Thymus (tissue), 14 donors: ENCODE measurements at places on chromosomes 4 and X. TPM values are rescaled to one million over a fixed set of nuclear protein-coding genes. Genes with fewer than 3 reads are reported as not detected.

DNA sequence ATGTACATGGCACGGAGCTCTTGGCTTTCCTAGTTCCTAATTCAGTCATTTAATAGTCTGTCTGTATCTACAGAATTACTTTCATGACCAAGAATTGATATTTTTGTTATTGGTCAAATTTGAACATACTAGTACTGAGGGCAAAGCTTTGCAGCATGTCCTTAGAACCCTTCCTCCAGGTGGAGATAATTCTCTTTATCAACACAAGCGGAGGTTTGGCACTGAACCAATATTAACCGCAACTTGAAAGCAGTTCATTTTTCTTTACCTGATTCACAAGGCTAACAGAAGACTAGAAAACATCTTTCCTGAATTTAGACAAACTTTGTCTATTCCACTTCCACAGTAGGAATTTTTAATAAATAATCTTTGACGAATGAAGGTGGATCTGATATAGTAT, 73.8 kb downstream of the TACR3 start:
- no peak for DNase-seq

DNA sequence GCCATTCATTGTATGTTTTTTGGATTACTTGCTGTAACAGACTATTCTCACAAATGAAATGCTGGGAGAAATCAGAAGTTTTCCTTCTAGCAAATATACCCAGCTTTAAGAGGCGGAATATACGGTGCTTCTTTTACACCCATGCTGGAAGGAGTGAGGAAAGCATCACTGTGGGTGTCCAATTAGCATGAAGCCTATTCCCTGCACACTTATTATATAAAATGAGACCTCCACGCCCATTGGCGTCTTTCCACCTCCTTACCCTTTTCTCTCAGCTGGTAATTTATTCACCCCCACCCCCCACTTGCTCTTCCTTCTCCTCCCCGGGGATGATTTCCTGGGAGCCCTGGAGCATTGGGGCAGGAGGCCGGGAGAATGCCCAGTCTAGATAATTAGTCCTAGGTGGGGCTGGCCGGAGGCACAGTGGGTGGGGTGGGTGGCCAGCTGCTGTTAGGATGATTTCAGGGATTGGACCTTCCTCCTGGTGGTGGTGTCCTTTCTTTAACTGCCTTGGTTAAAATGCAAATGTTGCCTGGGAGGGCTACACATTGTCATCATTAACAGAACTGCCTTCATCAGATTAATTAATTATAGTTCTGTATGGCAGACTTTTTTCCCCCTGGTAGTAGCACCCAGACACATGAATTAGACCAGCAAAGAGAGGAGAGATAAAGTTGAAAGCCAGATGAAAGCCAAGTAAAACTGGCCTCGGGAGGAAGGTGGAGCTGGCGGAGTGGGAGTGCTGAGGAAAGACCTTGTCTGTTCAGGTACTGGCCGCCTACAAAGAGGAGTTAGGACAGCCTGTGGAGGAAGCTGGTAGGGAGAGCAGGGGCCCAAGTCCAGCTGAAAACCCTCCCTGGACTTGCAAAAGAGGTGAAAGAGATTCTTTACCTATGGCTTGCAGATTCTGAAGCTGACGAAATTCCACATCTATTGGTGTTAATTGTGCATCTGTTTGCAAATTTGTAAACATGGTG, 11.4 kb downstream of the SHROOM2 start:
- DNase-seq: no peak

DNA sequence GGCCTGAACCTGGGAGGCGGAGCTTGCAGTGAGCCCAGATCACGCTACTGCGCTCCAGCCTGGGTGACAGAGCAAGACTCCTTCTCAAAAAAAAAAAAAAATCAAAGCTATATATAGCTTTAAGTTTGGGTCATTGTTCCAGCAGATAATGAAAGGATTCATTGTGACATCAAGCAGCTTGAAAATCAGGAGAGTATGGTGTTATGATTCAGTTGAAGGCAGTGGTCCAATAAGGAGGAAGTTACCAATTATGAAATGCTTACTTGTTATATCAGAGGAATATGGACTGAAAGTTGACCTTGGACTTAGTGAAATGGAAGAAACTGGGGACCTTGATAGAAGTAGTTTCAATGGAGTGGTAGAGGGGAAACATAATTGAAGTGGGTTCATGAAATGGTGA, 140.4 kb upstream of the MAD2L1 start:
- DNase-seq: no peak

The KIT gene
- total RNA-seq: 3.4 TPM

The PPP1R2C gene
- total RNA-seq: not detected

DNA sequence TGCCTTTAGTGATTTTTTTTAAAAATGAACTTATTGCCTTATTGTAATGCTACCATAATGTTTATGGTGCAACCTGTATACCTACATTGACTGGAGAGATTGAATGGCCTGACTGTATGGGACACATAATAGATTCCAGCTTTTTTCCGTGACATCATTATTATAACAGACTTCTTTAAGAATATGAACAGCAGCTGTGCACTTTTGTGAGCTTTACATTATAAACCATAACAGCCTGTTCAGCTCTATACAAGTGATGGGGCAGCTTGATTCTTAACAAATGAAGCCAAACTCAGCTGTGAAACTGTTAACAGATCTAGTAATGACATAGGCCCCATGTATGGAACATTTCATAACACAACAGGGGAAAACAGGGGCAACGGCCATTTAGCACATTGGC, 187.0 kb downstream of the BMPR1B start:
- no peak for DNase-seq

- no peak for DNase-seq
Observed at GRCh38 chr4:106033469-106033868, 138.2 kb downstream of the NPNT start.

DNA sequence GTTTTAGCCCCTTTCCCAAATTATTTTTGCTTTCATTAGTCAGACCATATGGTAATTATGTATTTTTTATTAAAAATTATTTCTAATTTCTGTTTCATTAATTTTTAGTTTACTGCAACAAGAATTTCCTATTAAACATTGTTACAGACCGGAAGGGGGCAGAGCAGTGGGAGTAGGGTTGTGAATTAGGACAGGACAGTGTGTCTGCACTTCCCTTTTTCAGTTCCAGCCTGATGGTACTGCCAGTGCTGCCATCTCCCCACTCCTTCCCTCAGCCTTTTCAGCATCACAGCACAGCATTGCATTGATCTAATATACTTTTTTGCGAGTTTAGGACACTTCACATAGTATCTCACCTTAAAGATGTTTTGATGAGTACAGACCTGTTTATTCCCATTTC, 76.5 kb downstream of the STIM2 start:
- DNase-seq: no peak

DNA sequence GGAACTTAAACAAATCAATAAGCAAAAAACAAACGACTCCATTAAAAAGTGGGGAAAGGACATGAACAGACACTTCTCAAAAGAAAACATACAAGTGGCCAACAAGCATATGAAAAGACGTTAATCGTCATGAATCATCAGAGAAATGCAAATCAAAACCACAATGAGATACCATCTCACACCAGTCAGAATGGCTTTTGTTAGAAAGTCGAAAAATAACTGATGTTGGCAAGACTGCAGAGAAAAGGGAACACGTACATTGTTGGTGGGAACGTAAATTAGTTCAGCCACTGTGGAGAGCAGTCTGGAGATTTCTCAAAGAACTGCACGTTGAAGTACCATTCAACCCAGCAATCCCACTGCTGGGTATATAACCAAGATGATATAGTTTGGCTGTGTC, 23.7 kb downstream of the NEUROG2 start:
- DNase-seq: no peak

DNA sequence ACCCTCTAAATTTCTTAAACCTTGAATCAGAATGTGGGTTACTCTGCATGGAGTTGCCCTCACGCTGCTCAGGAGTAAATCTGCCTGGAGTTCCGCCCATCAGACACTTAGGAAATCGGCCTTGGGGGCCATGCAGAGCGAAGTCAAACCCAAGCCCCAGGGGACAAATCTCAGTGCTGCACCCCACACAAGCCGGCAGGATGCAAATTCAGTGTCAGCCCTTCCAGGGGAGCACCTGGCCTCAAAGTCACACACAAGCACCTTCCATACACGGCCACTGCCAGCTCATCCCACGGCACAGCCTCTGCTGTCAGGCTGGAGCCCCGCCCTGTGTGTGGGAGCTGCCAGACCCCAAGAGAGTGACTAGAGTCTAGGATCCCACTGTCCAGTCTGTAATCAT, 27.4 kb downstream of the RNF212 start:
- DNase-seq: no peak

The RHOXF2B gene
- total RNA-seq: 0.05 TPM

The SLC4A4 gene
- total RNA-seq: 6.8 TPM

DNA sequence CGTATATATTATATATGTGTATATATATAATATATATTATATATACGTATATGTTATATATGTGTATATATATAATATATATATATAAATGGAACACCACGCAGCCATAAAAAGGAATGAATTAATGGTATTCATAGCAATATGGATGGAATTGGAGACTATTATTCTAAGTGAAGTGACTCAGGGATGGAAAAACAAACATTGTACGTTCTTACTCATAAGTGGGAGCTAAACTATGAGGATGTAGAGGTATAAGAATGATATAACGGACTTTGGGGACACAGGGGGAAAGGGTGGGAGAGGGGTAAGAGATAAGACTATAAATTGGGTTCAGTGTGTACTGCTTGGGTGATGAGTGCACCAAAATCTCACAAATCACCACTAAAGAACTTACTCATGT, 1388.9 kb downstream of the C4orf33 start:
- DNase-seq: no peak

DNA sequence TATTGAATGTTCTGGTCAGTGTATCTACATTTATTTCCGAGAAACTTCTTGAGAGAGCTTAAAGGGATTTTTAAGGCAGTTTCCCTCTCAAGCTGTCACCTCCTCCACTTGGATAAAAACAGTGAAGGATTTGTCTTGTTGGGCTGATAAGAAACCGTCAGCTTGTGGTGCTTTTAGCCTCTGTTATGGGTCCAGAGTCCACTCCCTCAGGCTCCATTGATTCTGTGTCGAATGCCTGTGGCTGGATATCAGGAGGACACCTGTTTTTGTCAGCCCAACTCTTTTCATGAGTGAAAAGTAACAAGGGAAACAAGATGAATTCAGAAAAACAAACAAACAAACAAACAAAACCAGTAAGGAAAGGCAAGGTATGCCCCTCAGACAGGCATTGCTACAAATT, 12.4 kb downstream of the CLCN4 start:
- no peak for DNase-seq

GRCh38 chr4:71367546-71367945, 28.7 kb downstream of the SLC4A4 start:
- DNase-seq: no peak

The TRAPPC11 gene
- 31.3 TPM for total RNA-seq

DNA sequence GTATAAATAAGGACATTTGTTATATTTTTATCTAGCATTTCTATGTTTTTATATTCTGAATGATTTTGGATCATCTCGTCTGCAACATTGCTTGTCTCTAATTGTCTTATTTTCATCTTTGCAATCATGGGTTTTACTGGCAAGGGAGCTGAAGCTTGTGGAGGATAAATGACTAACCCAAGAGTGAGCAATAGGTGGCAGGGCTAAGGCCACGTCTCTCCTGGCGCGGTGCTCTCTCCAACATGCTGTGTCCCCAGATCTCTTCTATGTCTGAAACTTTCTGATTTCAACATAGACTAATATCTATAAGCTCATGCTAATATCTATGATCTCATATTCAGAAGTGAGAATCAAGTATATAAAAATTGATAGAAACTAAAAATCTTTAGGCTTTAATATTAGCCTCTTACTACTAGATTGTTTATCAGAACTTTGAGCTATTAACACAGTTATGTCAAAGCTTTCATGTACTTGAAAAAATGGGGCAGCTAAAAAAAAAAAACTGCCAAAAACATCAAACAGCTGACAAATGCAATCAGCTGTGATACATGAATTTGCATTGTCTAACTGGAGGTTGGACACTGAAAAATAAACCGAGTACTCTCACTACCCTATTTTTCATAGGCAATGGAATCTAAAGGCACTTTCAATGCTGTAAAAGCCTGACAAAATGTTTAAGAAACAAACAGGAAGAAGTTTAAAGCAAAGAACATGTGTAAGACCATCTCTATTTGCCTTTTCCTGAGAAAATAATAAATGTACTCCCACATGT, 169.2 kb downstream of the TMA16 start:
- no peak for DNase-seq

The MND1 gene
- total RNA-seq: 32.7 TPM

DNA sequence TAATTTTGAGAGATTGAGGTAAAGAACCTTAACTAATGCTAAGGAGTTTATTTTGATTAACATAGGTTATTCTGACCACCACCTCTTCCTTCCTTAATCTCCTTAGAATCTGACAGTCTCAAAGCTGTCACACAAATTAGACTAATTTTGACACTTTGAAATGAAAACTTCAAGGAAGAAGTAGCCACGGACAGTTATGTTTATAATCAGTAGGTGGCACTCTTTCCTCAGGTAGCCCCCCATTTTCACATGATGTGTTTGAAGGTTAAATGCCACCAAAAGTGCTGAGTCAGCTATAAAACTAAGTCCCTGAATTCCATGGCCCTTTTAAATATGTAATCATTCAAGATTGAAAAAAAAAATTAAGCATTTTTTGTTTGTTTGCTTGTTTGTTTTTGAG, 22.4 kb downstream of the TMEM33 start:
- DNase-seq: peak; percentile 28

GRCh38 chrX:41313419-41313818, 20.5 kb upstream of the DDX3X start:
- DNase-seq: no peak

The NRK gene
- 2.6 TPM for total RNA-seq

The FANCB gene
- total RNA-seq: 7.2 TPM

DNA sequence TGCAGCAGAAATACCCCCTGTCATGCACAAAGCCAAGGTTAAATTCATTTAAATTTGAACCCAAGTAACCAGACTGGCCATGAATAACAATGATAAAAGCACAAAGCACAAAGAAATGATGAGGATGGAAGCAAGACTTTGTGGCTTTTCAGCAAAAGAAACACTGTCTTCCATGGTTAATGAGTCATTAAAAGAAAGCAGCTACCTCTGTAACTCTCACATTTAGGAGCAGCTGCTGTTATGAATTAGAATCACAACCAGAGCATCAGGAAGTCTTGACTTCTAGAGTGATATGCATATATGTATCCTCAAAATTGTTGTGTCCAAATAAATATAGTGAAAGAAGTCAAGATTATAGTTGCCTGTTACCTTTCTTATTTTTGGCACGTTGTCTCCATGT, 70.7 kb upstream of the RPS6KA6 start:
- DNase-seq: no peak

GRCh38 chrX:108299101-108299591, 139.1 kb downstream of the COL4A6 start:
- peak; percentile 20 for DNase-seq

DNA sequence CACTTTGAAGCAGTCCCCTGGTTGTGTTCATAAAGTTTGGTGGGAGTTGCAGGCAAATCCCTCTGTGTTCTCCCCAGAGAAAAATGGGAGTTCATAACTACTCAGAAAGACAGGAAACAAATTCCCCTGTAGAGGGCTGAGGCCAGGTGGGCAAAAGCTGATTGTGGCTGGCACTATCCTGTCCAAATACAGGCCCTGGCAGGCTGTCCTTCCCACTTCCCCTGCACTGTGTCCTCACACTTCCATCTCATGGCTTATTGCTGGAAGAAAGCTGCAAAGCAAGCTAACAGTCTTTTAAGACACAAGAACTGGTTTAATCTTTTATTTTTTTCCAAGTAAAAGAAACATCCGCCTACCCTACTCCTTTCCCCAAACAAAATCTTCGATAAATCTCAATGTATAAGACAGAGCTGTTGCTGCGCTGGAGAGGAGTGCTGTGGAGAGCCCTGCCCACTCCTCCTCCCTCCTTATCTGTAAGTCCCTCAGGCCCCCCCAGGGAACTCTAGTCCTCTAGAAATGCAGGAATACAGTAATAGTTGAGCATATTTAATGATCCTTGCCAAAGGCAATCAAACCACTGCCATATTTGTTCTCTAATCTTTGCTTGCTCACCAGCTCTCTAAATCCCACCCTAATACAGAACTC, 14.0 kb downstream of the TAPT1 start:
- DNase-seq: no peak
